ENCODE measurements at places on chromosomes 6 and 20. TPM values are rescaled to one million over a fixed set of nuclear protein-coding genes. Genes with fewer than 3 reads are reported as not detected.

Gene MAP3K7
- 29.3 TPM for total RNA-seq

- H3K36me3 ChIP-seq: no peaks in the 10 kb centered on the region
- no peaks in the 10 kb centered on the region for H3K27me3 ChIP-seq
- peaks cover 19% of the 10 kb centered on the region for H3K4me1 ChIP-seq
- no peak overlapping the region for H3K4me3 ChIP-seq
- no peak for DNase-seq
Observed at GRCh38 chr6:315921-316752, 23.9 kb downstream of the DUSP22 start.

DNA sequence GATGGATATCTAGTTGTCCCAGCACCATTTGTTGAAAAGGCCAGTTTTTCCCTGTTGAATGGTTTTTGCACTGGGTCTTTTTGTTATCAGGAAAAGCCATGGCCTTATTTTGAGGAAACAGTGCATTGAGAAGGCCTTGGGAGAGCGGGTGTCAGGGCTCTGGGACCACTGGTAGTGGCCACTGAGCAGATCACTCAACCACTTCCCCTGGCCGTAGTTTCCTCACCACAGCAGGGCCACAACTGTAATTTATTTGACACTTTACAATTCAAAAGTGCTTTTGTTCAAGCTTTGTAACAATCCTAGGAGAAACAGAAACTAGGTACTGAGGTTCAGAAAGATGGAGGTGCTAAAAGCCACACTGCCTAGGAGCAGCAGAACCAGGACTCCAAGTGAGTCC is 281.8 kb downstream of the GMDS start:
- DNase-seq: no peak
- peaks cover 28% of the 10 kb centered on the region for H3K36me3 ChIP-seq
- no peak overlapping the region for H3K27ac ChIP-seq
- no peaks in the 10 kb centered on the region for H3K27me3 ChIP-seq
- H3K4me1 ChIP-seq: no peaks in the 10 kb centered on the region

GRCh38 chr6:12173181-12173580 is 117.0 kb upstream of the EDN1 start:
- no peak for DNase-seq
- no peaks in the 10 kb centered on the region for H3K36me3 ChIP-seq

GRCh38 chr20:25314497-25315417 is 66.9 kb downstream of the PYGB start:
- peaks cover 6% of the 10 kb centered on the region for H3K36me3 ChIP-seq
- H3K4me3 ChIP-seq: no peak overlapping the region
- DNase-seq: no peak

DNA sequence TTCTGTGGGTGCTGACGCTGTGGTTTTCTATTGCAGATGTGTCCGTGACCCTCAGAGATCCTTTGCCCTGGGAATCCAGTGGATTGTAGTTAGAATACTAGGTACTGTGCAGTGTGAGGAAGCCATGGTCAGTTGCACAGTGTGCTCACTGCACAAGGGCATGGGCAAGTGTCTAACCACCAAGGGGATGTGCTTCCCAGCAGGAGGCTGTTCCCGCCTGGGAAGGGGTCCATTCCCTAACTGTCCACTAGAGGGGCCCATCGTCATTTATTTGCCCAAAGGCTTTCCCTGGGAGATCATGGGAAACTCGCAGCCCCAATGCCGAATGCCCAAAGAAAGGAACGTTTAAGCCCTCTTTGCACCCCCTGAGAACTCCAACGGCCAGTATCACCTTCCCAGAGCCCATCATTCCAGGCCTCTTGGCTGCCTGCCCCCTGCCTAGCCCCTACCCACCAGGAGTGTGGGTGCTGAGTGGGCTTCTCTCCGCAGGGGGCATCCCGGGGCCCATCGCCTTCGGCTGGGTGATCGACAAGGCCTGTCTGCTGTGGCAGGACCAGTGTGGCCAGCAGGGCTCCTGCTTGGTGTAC is 26.2 kb downstream of the SLCO4A1 start:
- H3K36me3 ChIP-seq: no peaks in the 10 kb centered on the region
- peak; percentile 33 for DNase-seq
- no peak overlapping the region for H3K4me3 ChIP-seq
- H3K27me3 ChIP-seq: no peaks in the 10 kb centered on the region

Gene BACH2
- 116 TPM for total RNA-seq

DNA sequence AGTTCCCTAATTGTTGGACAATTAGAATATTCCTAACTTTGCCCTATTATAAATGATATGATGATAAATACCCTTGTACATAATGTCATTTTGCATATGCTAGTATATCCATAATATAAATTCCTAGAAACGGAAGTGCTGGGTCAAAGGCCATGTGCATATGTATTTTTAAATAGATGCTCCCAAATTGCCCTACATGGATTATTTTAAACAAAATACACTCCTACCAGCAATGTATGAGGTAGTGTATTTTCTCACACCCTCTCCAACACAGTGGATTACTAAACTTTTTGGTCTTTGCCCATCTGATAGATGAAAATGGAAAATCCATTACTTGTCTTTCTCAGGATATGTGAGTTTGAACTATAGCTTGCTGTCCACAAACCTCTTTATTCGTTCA is 385.1 kb upstream of the JARID2 start:
- no peak overlapping the region for H3K4me3 ChIP-seq
- no peak overlapping the region for H3K27ac ChIP-seq
- peaks cover 49% of the 10 kb centered on the region for H3K4me1 ChIP-seq
- H3K27me3 ChIP-seq: no peaks in the 10 kb centered on the region

Gene HLA-DOA
- 51.7 TPM for total RNA-seq

DNA sequence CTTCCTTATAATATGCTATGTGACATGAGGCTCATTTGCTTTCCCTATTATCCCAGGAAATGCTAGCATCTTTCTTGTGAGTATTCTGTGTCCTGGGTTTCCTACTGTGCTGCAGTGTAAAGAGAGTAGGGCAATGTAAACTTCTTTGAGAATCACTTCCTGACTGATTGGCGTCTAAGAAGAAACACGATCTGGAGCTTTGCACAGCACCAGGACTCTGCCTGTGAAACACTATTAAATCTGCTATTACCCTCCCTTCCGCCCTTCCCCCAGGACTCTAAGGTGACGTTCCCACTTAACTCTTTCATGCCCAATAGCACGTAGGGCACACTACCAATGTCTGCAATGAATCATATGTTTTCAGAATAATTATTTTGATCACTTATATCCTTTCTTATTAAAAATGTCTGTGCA is 607.3 kb upstream of the CITED2 start:
- H3K36me3 ChIP-seq: no peaks in the 10 kb centered on the region
- no peak overlapping the region for H3K4me3 ChIP-seq
- H3K27ac ChIP-seq: peak overlapping the region; percentile 72
- H3K4me1 ChIP-seq: peaks cover 4% of the 10 kb centered on the region
- no peak for DNase-seq

GRCh38 chr6:151119823-151120524 is 119.8 kb upstream of the AKAP12 start:
- no peak for DNase-seq
- H3K4me3 ChIP-seq: no peak overlapping the region
- H3K27me3 ChIP-seq: peaks cover 4% of the 10 kb centered on the region
- no peaks in the 10 kb centered on the region for H3K36me3 ChIP-seq
- H3K27ac ChIP-seq: no peak overlapping the region

Gene ADGRG6
- total RNA-seq: 2.4 TPM

GRCh38 chr6:120966321-120966720 is 368.0 kb downstream of the TBC1D32 start:
- DNase-seq: no peak
- H3K36me3 ChIP-seq: no peaks in the 10 kb centered on the region
- no peaks in the 10 kb centered on the region for H3K4me1 ChIP-seq
- H3K27me3 ChIP-seq: no peaks in the 10 kb centered on the region
- H3K4me3 ChIP-seq: no peak overlapping the region

Gene DHX35
- 12.5 TPM for total RNA-seq

Gene EPB41L1
- 0.44 TPM for total RNA-seq

- no peak for DNase-seq
- H3K4me1 ChIP-seq: no peaks in the 10 kb centered on the region
Observed at GRCh38 chr20:24820345-24820744, 128.7 kb upstream of the CST7 start.

Gene MICB
- total RNA-seq: 12.3 TPM

Gene AIG1
- 10.0 TPM for total RNA-seq
